ENCODE measurements at places on chromosomes 4 and X. TPM values are rescaled to one million over a fixed set of nuclear protein-coding genes. Genes with fewer than 3 reads are reported as not detected.

GRCh38 chr4:61224573-61224972, 24.4 kb downstream of the ADGRL3 start:
- no peak for DNase-seq

GRCh38 chrX:9598344-9598743, 133.5 kb downstream of the TBL1X start:
- no peak for DNase-seq

DNA sequence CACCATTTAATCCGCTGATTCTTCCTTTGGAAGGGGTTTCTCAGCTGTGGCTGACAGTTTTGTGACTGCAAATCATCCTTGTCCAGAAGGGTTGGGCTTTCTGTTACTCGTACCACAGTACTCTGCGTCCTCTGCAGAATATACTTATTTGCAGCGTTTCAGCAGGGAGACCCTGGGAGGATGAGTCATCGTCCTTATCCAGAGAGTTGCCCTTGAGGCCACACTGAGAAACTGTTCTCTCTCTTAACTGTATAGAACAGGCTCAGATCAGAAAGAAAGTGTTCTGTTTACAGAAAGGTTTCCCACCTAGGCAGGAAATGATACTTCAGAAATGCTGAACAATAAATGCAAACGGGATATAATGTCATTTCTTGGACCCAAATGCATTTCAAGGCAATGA, 47.8 kb upstream of the DDX53 start:
- no peak for DNase-seq

DNA sequence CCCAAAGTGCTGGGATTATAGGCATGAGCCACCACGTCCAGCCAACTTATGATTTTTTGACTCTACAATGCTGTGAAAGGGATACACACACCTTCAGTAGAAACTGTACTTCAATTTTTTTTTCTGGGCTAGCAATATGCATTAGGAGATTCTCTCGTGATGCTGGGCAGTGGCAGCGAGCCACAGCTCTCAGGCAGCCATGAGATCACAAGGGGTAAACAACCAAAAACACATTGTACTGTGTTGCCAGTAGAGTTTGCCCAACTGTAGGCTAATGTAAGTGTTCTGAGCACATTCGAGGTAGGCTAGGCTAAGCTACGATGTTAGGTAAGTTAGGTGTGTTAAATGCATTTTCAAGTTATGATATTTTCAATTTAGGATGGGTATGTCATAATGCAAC, 25.7 kb downstream of the RAB33A start:
- no peak for DNase-seq

GRCh38 chr4:32073542-32073941, 1353.4 kb downstream of the PCDH7 start:
- no peak for DNase-seq

GRCh38 chr4:25129917-25130316, 30.3 kb downstream of the SEPSECS start:
- no peak for DNase-seq

- DNase-seq = no peak
Observed at GRCh38 chr4:46684041-46684440, 225.0 kb downstream of the COX7B2 start.

DNA sequence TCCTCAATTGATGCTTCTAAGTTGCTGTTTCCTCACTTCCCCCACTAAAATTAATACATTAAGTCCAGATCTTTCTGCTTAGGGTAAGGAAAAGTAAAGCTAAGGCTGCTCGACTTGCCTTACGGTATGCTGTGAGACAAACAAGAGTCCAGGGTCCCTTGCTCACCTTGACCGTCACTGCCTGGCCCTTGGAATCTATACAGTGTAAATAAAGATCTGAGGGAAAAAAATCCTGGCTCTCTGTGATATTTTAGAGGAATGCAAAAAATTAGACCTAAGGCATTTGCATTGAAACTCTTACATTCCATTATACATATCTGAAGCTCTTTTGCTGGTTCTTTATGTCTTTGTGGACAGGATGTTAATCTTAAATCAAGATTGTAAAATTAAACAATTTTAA, 129.6 kb upstream of the HCCS start:
- DNase-seq = no peak

- no peak for DNase-seq
Observed at GRCh38 chr4:10183462-10183861, 66.9 kb upstream of the WDR1 start.

GRCh38 chr4:150852216-150852615, 162.9 kb downstream of the LRBA start:
- no peak for DNase-seq

GRCh38 chr4:142817442-142817841, 28.7 kb downstream of the INPP4B start:
- no peak for DNase-seq

DNA sequence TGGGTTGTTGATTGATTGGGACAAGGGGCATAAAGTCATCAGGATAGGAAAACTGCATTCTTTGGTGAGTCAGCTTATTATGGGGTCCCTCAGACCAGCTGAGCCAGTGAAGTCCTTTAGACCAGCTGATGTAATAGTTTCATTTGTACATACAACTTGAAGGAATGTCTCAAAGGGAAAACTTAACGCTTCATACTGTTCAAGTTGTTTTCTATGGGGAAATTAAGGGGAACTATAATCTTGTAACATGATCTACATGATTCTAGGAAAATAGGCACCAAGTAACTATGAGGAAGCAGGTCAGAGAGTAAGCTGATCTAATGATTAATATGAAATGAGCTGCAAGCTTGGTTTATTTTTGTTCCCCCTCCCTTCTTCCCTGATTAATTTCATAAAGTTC, 175.1 kb upstream of the GRID2 start:
- DNase-seq = no peak

GRCh38 chrX:86148024-86148511, at the start of gene DACH2:
DACH2 (plus strand) TSS chrX:86148451.
- peak; percentile 88 for DNase-seq

- DNase-seq = no peak
Observed at GRCh38 chr4:152264106-152264505, 271.8 kb downstream of the FBXW7 start.

The PITX2 gene
- total RNA-seq = 0.15 TPM

The PUDP gene
- total RNA-seq = 7.3 TPM

The DDX53 gene
- total RNA-seq = not detected

The MSX1 gene
- 4.0 TPM for total RNA-seq

The PNMA5 gene
- not detected for total RNA-seq

The NPY2R gene
- 0.79 TPM for total RNA-seq

The AREG gene
- total RNA-seq = 6.3 TPM

The CYSLTR1 gene
- 0.40 TPM for total RNA-seq

The TMEM192 gene
- 19.6 TPM for total RNA-seq

The MAGEB2 gene
- total RNA-seq = 0.15 TPM

The MEPE gene
- not detected for total RNA-seq

Measured in ovary (tissue), 10 donors.